Cerebellar nuclear complex (tissue), 1 donor: ENCODE measurements at places on chromosomes 3 and 15.

DNA sequence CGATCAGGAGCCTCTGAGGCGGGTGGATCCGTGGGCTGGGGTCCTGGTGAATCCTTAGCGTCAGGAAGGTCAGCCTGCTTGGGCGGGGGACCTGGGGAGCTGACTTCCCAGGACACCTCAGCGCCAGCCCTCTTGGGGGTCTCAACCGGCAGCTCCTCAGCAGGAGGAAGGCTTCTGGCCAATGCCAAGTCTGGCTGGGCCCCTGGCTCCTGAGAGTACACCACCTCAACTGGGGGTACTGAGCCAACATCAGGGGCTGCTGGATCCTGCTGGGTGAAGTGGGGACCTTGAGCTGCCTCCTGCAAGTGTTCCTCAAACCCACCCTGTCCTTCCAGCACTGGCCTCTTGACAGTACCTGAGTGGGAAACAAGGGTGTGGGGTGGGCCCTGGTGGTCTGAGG is 3.1 kb downstream of the PRRT3 start:
- DNase-seq: no peak

DNA sequence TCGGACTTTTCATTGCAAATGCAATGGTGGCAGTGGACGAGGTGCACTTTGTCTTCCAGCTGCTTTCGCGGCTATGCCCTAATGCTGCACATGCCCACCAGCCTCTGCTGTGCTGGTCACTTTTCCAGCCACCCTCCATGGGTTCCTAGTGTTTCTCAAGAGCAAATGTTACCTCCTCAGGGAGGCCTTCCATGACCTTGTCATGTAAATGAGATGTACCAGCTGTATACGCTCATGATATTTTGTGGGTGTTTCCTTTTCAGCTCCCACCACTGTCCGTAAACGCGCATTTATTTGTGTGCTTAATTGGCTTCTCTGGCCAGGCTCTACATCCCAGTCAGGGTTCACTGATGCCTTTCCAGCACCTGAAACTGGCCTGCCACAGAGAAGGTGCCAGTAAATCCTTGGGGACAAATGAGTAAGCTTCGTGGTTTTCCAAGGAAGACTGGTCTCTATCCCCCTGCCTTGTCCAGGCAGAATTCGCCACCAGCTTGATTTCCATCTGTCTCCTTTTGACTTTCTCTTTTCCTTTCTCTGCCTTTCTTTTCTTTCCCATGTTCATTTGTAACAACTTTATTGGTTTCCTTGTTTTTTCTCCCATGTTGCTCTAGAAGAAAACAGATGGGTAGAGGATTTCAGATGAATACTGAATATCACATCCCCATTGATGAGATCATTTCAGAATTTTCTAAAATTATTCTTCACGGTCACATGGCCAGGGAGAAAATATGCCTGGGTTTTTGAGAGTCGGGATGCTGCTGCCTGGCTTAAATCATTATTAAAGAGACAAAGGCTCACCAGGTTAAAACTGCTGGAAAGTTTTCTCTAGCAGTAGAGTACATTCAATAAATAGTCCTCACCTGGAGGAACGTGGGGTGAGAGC is 82.5 kb downstream of the CHST2 start:
- no peak for DNase-seq

GRCh38 chr3:177194299-177194698 is 3.0 kb downstream of the TBL1XR1 start:
- DNase-seq: no peak

- DNase-seq: no peak
These were observed 57.7 kb upstream of the TMEM115 start for GRCh38 chr3:50416736-50417636.

DNA sequence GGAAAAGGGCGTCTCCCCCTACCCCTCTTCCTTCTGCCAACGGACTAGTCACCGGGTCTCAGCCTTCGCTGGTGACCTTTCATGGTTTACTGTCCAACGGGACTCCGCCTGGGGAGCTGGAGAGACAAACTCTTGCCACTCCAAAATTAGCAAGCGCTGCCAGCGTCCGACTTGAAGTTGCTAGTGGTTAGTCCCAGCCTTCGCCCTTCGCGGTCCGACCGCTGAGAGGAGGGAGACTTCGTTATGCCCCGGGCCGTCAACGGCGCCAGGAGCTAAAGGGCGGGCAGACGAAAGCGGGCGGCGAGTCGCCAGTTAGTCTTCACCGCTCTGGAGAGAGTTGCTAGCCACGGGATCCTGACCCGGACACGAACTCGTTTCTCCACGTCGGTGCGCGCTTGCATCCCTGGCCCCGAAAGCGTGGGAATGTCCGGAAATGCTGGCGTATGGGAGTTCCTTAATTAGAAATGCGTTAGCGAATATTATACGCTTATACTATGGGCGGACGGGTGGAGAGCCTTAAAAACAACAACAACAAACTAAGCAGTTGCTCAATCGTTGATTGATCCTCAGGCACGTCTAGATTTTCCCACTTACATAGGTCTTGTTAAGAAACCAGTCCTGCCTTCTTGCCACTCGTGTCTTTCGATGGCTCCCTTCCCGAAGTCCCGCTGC is 716 bp downstream of the SMC4 start:
- no peak for DNase-seq

- DNase-seq: no peak
These were observed 226.2 kb upstream of the IGF1R start for GRCh38 chr15:98422130-98422478.

DNA sequence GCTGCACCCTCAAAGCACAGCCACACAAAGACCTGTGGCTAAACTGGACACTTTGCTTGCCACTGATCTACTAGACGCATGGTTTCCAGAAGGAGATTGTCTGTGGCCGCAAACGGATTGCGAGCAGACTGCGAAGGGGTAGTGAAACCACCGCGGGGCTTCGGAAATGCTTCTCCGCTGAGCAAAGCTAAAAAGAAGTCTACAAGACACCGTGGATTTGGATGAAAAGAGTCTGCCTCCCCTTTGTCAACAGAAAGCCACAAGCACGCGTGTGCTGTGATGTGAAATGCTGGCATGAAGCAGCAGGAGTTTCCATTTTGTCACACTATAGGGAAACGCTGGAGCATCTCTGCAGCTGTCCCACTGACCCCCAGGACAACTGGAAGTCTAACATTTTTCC is 63.0 kb downstream of the TMEM44 start:
- no peak for DNase-seq

DNA sequence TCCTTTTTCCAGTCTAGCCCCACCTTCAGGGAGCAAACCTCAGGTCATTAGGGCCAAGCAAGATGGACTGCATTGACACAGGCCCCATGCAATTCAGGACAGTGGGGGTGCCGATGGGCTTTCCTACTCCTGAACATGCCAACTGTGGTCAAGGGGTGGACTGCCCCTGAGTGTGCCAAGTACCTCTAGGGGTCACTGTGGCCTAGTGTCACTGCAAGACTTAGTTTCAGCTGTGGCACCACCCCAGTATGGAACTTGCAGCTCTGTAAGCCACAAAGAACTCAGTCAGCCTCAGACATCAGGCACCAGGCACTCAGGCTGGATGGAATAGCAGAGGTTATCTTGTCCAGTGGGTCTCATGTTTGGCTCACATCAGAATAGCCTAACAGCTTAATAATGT is 32.3 kb downstream of the EXOG start:
- no peak for DNase-seq

DNA sequence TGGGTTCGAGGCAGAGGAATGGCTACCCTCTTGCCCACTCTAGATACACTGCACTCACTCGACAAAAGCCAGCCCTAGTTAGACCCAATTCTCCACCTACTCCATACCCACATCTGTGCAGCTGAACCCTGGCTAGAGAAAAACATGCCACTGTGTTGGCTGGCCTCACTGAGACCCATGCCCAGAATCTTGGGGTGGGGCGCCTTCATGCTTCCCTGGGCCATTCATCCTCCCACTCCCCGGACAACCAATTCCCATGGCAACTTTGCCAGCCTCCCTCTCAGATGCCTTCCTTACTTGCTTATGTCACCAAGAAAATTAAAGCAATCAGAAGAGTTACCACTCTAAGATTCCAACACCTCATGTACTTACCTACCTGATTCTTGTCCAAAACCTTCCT is 9.2 kb upstream of the LIMD1 start:
- DNase-seq: no peak

GRCh38 chr3:53550005-53550620 is 55.7 kb downstream of the CACNA1D start:
- DNase-seq: no peak
